ENCODE measurements at places on chromosomes 7 and 10.
A peak's percentile ranks its signal among the peaks of the same experiment; 100 is the strongest.

- DNase-seq, result peak; percentile 80
Observed at GRCh38 chr10:27252267-27253000, 11.8 kb upstream of the ACBD5 start.

GRCh38 chr10:1109795-1110673 is 53.8 kb downstream of the WDR37 start:
- DNase-seq, result peak; percentile 66

GRCh38 chr7:158251061-158251965 is 336.3 kb downstream of the PTPRN2 start:
- DNase-seq, result no peak

GRCh38 chr7:2495418-2496299 is 19.5 kb upstream of the GRIFIN start:
- no peak for DNase-seq
